CD4-positive, alpha-beta T cell treated with Interferon alpha-2 for 1 hour (primary cell): ENCODE measurements at places on chromosomes 4 and X.
A peak's percentile ranks its signal among the peaks of the same experiment; 100 is the strongest.

DNA sequence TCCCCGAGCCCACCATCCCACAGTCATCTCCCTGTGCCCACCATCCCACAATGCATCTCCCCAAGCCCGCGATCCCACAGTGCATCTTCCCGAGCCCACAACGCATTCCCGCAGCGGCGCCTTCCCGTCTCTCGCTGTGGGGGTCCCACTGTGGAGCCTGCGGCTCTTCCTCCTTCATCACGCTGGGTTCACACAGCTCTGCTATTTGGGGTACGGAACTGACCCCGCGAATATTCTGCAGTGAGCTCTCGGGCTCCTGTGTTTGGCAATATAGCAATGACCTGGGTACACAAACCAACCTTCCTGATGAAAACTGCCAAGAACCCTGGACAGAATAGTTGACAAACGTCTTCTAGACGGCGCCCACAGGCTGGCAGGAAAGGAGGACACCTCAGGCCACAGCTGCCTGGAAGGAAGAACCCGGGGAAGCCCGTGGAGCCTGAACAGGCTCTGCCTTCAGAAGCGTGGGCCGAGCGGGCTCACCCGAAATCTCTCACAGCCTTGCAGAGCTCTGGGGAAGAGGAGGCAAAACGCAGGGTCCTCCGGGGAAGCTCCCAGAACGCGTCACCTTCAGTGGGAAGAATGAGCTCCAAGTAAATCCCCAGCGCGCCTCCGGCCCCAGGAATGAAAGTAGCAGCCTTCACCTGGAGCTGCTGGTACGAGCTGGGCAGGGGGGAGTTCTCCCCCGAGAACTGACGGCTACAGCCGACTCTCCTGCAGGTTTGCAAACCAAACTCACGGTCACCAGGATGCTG, 22.9 kb downstream of the PPP2R3B start:
- DNase-seq, result no peak

GRCh38 chrX:19625612-19626011, 110.3 kb upstream of the MAP3K15 start:
- peak; percentile 31 for DNase-seq

DNA sequence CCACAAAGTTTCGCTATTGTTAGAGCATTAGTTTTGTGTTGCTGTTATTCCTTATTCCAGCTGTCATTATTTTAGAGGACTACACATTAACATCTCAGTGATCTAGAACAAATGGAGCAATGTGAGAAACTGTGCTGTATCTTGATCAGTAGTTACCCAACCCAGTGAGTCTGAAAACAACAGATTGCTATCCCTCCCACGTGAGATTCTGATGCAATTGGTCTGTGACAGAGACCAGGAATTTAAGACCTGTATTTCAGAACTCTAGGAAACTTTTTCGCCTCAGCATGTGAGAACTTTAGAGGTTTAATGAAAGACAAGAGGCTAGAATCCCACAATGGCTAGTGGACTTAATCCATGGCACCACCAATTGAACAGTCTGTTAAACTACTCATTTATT, 35.7 kb upstream of the CDS1 start:
- DNase-seq, result no peak

DNA sequence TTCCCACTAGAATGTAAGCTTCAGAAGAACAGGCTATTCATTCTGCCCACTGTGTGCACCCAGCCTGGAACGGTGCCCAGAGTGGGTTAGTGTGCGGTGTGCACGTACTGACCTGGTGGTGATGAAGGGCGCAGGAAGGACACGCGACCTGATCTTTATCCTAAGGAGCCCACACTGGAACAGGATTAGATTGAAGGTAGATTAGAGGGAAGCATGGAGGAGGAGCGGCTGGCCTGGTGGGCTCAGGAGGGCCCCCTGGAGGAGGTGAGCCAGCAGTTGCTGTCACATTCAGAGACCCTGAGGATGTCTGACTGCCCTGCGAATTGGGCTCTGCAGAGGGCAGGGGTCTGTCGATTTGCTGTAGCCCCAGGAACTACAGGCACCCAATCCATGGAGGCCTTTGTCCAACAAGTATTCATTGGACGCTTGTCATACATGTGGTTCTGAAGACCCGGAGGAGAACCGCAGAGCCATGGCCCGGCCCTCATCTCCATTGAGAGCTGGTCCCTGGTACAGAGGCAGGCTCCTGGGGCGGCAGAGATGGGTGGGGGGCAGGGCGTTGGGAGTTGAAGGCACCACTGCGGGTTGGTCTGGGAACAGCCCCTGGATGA, 73.2 kb downstream of the HTRA3 start:
- no peak for DNase-seq

DNA sequence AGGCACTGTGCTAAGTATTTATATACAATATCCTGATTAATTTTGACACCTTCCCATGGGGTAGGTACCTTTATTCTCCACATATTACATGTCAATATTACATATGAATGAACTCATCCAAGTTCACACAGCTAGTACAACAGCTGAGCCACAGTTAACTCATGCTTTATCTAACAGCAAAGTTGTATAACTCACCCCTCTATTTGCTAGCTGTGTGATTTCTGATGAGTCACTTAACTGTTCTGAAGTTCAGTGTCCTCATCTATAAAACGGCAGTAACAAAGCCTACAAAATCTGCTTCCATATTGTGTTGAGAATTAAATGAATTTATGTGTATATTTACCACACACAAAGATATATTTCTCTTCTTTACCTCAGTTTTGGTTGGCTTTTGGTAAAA, 48.2 kb upstream of the KDR start:
- no peak for DNase-seq

DNA sequence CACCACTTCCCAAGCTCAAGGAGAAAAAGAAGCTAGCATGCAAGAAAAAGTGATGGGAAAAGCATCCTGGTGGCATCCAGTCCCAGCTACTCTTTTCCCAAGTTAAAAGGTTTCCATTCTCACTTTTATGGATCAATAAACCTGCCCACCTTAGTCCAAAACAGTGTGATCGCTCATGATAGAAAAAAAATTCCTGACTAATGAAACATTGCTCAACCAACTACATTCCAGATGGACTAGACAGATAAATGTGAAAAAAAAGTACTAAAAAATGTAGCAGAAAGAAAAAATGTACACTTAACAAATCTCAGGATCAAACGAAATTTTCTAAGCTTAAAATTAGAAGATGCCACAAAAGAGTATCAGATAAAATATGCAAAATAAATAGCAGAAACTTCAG, 312.2 kb downstream of the TMA16 start:
- no peak for DNase-seq

DNA sequence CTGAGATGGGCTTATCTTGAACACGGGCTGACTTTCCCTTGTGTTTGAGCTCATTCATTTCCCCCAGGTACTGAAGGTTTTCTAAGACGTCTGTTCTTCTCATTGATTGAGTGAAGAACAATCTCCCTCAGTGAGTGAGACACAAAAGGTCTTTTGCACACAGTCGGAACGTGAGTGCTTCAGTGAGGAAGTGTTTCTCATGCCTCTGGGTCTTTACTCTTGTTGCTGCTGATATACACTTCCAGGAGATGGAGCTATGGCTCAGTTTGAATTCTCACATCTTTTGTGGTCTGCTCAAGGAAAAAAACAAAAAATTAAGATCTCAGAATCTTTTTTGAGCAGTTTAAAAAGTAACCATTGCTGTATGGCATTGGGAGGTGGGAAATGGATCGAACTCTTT, 981.9 kb upstream of the TENM3 start:
- DNase-seq, result no peak

GRCh38 chrX:79623098-79623762, 256.1 kb upstream of the ITM2A start:
- no peak for DNase-seq

GRCh38 chr4:158333820-158334219, 123.5 kb downstream of the TMEM144 start:
- no peak for DNase-seq

DNA sequence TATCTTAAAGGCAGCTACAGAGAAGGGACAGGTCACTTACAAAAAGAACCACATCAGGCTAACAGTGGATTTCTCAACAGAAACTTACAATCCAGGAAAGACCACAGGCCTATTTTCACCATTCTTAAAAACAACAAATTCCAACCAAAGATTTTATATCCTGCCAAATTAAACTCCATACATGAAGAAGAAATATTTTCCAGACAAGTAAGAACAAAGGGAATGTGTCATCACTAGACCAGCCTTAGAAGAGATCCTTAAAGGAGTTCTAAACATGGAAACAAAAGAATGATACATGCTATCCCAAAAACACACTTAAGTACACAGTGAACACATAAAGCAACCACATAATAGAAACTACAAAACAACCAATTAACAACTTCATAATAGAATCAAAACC, 105.6 kb downstream of the ANXA10 start:
- no peak for DNase-seq

GRCh38 chrX:9171841-9172463, 138.0 kb upstream of the FAM9B start:
- no peak for DNase-seq

DNA sequence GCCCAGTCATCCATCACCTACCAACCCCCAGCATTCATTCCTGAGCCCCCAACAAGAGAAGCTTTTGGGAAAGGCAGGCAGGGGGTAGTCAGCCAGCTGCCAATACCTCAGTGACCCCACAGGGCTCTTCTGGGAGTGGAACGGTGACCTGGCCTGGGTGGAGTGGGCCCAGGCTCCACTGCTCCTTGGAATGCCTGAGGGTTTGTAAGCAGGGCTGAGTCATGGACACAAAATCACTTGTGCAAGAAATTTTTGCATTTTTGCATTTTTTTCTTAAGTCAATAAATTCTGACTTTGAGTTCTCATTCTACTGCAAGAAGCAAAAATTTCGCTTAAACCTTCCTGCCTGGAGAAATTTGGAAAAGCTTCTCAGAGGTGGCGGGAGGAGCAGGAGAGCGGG, 18.5 kb downstream of the SORCS2 start:
- DNase-seq, result no peak

- no peak for DNase-seq
Observed at GRCh38 chr4:25075851-25076250, 45.1 kb upstream of the LGI2 start.
